ENCODE measurements at places on chromosomes 7 and 10. TPM values are rescaled to one million over a fixed set of nuclear protein-coding genes. Genes with fewer than 3 reads are reported as not detected.

GRCh38 chr10:84933402-84933801 is 605.0 kb downstream of the CCSER2 start:
- no peaks in the 10 kb centered on the region for H3K4me1 ChIP-seq
- peak; percentile 9 for DNase-seq
- no peak overlapping the region for H3K27ac ChIP-seq
- no peak overlapping the region for H3K4me3 ChIP-seq
- no peaks in the 10 kb centered on the region for H3K27me3 ChIP-seq

DNA sequence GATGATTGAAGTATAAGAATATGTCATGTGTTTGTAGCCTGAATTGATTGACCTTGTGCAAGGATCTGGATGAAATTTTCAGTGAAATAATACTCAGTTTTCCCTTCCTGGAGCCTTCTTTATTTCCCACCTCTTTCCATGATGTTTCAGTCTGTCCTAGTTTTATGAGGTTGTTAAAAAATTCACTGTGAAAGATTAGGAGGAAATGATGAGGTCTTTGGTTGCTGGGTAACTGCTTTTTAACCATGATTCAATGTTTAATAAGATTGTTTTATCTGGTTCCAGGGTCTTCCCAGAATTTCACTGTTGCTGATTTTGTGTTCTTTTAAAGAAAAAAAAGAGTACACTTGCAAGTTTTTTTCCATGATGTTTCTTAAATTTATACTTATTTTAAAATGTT is 221.5 kb downstream of the MBL2 start:
- no peaks in the 10 kb centered on the region for H3K4me1 ChIP-seq
- H3K27me3 ChIP-seq: no peaks in the 10 kb centered on the region
- no peaks in the 10 kb centered on the region for H3K36me3 ChIP-seq
- no peak overlapping the region for H3K27ac ChIP-seq
- no peak overlapping the region for H3K4me3 ChIP-seq

DNA sequence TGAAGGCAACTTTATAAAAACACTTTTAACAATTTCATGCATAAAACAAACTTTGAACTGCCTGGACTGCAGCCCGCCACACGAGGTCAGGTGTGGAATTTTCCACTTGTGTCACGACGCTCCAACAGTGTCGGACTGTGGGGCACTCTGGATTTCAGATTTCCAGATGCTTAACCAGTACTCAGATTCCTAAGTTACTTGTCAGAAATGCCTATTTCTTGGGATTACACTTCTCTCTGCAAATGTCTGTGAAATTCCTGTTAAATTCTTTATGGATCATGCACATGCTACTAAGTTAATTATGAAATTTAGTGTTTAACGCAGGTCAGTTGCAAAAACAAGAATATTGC is 473 bp upstream of the GPER1 start:
- no peak for DNase-seq
- H3K27me3 ChIP-seq: no peaks in the 10 kb centered on the region
- H3K36me3 ChIP-seq: no peaks in the 10 kb centered on the region
- peak overlapping the region; percentile 13 for H3K27ac ChIP-seq
- H3K4me3 ChIP-seq: peak overlapping the region; percentile 38
- H3K4me1 ChIP-seq: peaks cover 40% of the 10 kb centered on the region

GRCh38 chr10:23412223-23412622 is 26.7 kb upstream of the OTUD1 start:
- no peak for DNase-seq
- no peak overlapping the region for H3K4me3 ChIP-seq
- H3K36me3 ChIP-seq: no peaks in the 10 kb centered on the region
- H3K4me1 ChIP-seq: no peaks in the 10 kb centered on the region
- no peaks in the 10 kb centered on the region for H3K27me3 ChIP-seq
- H3K27ac ChIP-seq: no peak overlapping the region

Gene GIMAP5
- 8.9 TPM for total RNA-seq

GRCh38 chr7:100726996-100727761 is 6.2 kb upstream of the ZAN start:
- H3K27me3 ChIP-seq: peaks cover 28% of the 10 kb centered on the region
- H3K27ac ChIP-seq: peak overlapping the region; percentile 43
- H3K36me3 ChIP-seq: no peaks in the 10 kb centered on the region
- H3K4me1 ChIP-seq: no peaks in the 10 kb centered on the region

DNA sequence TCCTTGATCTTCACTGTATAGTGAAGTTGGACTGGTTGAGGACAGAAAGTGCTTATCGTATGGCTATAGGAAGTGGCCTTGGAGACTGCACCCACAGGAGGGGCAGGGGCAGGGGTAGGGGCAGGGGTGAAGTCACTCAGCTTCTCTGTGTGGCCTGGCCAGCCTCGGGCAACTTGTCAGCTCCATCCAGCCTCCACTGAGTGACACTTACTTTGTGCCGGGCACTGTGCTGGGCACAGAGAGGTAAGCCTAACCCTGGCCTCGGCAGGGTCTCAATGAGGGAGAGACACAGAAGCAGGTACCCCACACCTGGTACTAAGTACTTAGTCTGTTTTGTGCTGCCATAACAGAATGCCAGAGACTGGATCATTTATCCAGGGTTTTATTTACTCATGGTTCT is 99.3 kb upstream of the CTBP2 start:
- no peaks in the 10 kb centered on the region for H3K27me3 ChIP-seq
- no peak overlapping the region for H3K4me3 ChIP-seq
- no peak overlapping the region for H3K27ac ChIP-seq
- no peaks in the 10 kb centered on the region for H3K4me1 ChIP-seq
- no peak for DNase-seq

All from transverse colon (tissue), 4 donors.